ENCODE measurements at places on chromosomes 12 and 14. TPM values are rescaled to one million over a fixed set of nuclear protein-coding genes. Genes with fewer than 3 reads are reported as not detected.

DNA sequence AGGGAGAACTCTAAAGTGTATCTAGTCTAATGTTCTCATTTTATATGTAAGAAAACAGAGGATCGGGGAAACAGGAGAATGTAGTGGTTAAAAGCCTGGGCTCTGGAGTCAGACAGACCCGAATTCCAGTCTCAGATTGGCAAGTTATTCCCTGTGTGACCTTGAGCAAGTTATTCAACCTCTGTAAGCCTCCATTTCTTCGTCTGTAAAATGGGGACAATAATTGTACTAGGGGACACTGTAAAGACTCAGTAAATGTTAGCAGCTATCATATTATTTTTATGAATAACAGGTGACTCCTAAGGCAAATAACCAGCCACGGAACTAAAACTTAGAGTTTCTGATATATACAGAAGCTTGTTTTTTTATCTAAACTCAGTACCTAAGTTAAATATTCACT, 152.1 kb downstream of the APAF1 start:
- no peak overlapping the region for H3K4me3 ChIP-seq
- no peak for DNase-seq
- H3K4me1 ChIP-seq = no peaks in the 10 kb centered on the region
- no peaks in the 10 kb centered on the region for H3K36me3 ChIP-seq
- peaks cover 25% of the 10 kb centered on the region for H3K27me3 ChIP-seq

Gene NGDN
- 84.5 TPM for total RNA-seq

GRCh38 chr14:99757331-99758070, 35.7 kb upstream of the EML1 start:
- H3K4me1 ChIP-seq = no peaks in the 10 kb centered on the region
- no peak overlapping the region for H3K4me3 ChIP-seq
- no peak for DNase-seq
- no peaks in the 10 kb centered on the region for H3K36me3 ChIP-seq
- no peak overlapping the region for H3K27ac ChIP-seq

- H3K36me3 ChIP-seq = no peaks in the 10 kb centered on the region
- H3K27me3 ChIP-seq = peaks cover 6% of the 10 kb centered on the region
- no peak overlapping the region for H3K27ac ChIP-seq
- no peak overlapping the region for H3K4me3 ChIP-seq
Observed at GRCh38 chr12:111100554-111100953, 180.2 kb upstream of the MYL2 start.

GRCh38 chr12:27807063-27807703, 27.1 kb upstream of the MANSC4 start:
- H3K27ac ChIP-seq = peak overlapping the region; percentile 53
- peaks cover 6% of the 10 kb centered on the region for H3K36me3 ChIP-seq
- no peak overlapping the region for H3K4me3 ChIP-seq

GRCh38 chr12:129657179-129657578, 246.6 kb downstream of the TMEM132D start:
- H3K4me1 ChIP-seq = no peaks in the 10 kb centered on the region
- no peaks in the 10 kb centered on the region for H3K36me3 ChIP-seq
- no peaks in the 10 kb centered on the region for H3K27me3 ChIP-seq
- no peak overlapping the region for H3K27ac ChIP-seq

- no peak overlapping the region for H3K4me3 ChIP-seq
- H3K27me3 ChIP-seq = no peaks in the 10 kb centered on the region
Observed at GRCh38 chr12:104649217-104649824, 192.6 kb downstream of the CHST11 start.

DNA sequence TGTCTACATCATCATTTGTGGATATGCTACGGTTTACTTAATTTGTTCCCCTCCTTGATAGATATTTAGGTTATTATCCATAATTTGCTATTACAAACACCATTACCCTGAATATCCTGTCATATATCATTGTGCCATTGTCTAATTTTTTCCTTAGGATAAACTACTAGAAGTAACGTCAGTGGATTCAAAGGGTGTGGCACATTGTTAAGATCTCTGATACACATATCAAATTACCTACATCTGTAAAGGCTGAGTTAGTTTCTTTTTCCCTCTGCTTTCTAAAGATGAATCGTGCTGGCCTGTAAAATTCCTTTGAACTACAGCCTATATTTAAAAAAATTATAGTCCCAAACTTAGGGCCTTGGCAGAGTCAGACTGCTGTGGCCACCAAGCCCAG, 53.9 kb upstream of the STRN3 start:
- no peaks in the 10 kb centered on the region for H3K4me1 ChIP-seq
- no peak overlapping the region for H3K4me3 ChIP-seq
- peaks cover 2% of the 10 kb centered on the region for H3K36me3 ChIP-seq
- no peak overlapping the region for H3K27ac ChIP-seq
- H3K27me3 ChIP-seq = no peaks in the 10 kb centered on the region

- H3K36me3 ChIP-seq = no peaks in the 10 kb centered on the region
- no peak for DNase-seq
- no peaks in the 10 kb centered on the region for H3K4me1 ChIP-seq
- H3K4me3 ChIP-seq = no peak overlapping the region
Observed at GRCh38 chr12:90801776-90802175, 153.2 kb downstream of the CCER1 start.

DNA sequence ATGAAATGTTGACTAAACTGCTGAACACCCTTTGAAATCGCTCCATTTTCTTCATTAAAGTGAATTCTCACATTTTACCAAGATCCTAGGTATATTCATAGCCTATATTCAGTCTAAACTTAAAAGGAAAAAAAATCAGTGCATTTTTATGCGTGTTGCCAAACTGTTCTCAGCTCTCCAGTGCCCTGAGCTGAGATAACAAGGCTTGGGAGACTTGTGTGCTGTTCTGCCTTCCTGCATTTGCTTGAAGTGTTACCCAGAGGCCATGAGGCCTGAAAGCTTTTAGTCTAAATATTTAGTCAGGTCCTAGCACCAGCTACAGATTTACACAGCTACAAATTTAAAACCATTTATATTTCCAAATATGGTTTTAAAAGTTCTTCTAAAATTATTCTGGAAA, 8.6 kb upstream of the PALS1 start:
- H3K27ac ChIP-seq = no peak overlapping the region
- H3K27me3 ChIP-seq = no peaks in the 10 kb centered on the region
- no peaks in the 10 kb centered on the region for H3K36me3 ChIP-seq

DNA sequence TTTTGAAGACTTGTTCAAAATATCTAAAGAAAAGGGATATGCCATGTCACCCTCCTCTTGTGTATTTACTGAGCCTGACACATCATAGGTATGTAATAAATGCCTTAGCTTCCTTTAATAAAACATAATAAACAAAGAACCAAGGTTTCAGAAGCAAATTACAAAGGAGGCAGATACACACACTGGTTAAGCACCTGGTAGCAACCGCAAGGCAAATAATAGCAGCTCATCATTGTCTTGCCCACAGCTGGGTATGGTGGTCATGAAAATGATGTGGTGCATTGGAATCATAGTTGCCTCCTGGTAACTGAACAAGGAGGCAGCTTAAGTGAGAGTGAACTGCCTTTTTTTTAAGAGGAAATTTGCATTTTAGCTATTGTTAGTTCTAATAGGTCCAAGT, 39.0 kb downstream of the PAX9 start:
- H3K4me1 ChIP-seq = no peaks in the 10 kb centered on the region
- no peak overlapping the region for H3K4me3 ChIP-seq
- H3K36me3 ChIP-seq = no peaks in the 10 kb centered on the region
- H3K27ac ChIP-seq = no peak overlapping the region
- DNase-seq = no peak

- DNase-seq = no peak
- H3K4me1 ChIP-seq = no peaks in the 10 kb centered on the region
- H3K36me3 ChIP-seq = peaks cover 5% of the 10 kb centered on the region
- no peak overlapping the region for H3K4me3 ChIP-seq
Observed at GRCh38 chr14:88417594-88417993, 32.1 kb downstream of the SPATA7 start.

GRCh38 chr14:28629328-28630004, 137.1 kb upstream of the FOXG1 start:
- H3K4me3 ChIP-seq = no peak overlapping the region
- DNase-seq = no peak
- H3K36me3 ChIP-seq = no peaks in the 10 kb centered on the region
- H3K4me1 ChIP-seq = no peaks in the 10 kb centered on the region
- no peaks in the 10 kb centered on the region for H3K27me3 ChIP-seq
- no peak overlapping the region for H3K27ac ChIP-seq

GRCh38 chr14:58177125-58177524, 22.8 kb upstream of the ACTR10 start:
- peaks cover 11% of the 10 kb centered on the region for H3K27me3 ChIP-seq
- no peaks in the 10 kb centered on the region for H3K4me1 ChIP-seq
- H3K4me3 ChIP-seq = no peak overlapping the region
- no peaks in the 10 kb centered on the region for H3K36me3 ChIP-seq

GRCh38 chr14:37210448-37210847, 12.7 kb downstream of the MIPOL1 start:
- H3K4me3 ChIP-seq = no peak overlapping the region
- no peak overlapping the region for H3K27ac ChIP-seq
- no peaks in the 10 kb centered on the region for H3K27me3 ChIP-seq
- H3K4me1 ChIP-seq = no peaks in the 10 kb centered on the region
- no peaks in the 10 kb centered on the region for H3K36me3 ChIP-seq
- no peak for DNase-seq

GRCh38 chr12:125533434-125534029, 468.3 kb downstream of the AACS start:
- no peaks in the 10 kb centered on the region for H3K4me1 ChIP-seq
- no peak overlapping the region for H3K4me3 ChIP-seq
- H3K27me3 ChIP-seq = peaks cover 2% of the 10 kb centered on the region
- H3K36me3 ChIP-seq = no peaks in the 10 kb centered on the region
- H3K27ac ChIP-seq = no peak overlapping the region
- DNase-seq = no peak

DNA sequence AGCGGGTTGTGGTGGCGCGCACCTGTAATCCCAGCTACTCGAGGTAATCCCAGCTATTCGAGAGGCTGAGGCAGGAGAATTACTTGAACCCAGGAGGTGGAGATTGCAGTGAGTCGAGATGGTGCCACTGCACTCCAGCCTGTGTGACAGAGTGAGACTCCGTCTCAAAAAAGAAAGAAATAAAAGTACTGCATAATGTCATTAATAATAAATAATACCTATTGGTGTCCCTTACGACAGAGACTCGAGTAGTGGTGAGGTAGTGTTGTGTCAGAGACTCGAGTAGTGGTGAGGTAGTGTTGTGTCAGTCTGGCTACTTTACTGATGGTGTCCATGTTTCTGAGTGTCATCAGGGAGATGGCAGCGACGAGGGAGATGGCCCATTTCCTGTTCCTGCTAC, 1.3 kb downstream of the GLS2 start:
- H3K27me3 ChIP-seq = peaks cover 48% of the 10 kb centered on the region
- no peak overlapping the region for H3K27ac ChIP-seq
- H3K4me1 ChIP-seq = peaks cover 22% of the 10 kb centered on the region

GRCh38 chr12:54036620-54037359, 3.9 kb downstream of the HOXC5 start:
- H3K4me1 ChIP-seq = peaks cover 15% of the 10 kb centered on the region
- H3K27me3 ChIP-seq = peaks cover 75% of the 10 kb centered on the region
- H3K4me3 ChIP-seq = no peak overlapping the region
- H3K36me3 ChIP-seq = no peaks in the 10 kb centered on the region

Gene RBM25
- 129 TPM for total RNA-seq

DNA sequence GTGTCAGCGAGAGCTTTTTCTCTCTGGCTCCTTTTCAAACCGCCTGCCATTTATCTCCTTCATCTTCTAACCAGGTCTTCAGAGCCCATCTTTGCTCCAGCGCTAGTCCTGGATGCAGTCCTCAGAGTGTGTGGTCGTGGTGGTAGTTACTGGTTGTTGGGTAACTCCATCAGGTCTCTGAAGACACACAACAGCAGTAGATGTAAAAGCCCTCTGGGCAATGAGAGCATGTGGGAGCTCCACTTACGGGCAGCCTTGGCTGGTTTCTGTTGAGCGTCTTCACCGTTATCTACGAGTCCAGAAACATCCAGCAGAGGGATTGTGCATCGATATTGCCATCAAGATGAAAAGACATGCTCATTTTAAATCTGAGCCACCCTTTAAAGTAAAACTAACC, 61.2 kb downstream of the FBXL14 start:
- H3K27ac ChIP-seq = no peak overlapping the region
- H3K36me3 ChIP-seq = no peaks in the 10 kb centered on the region
- peak overlapping the region; percentile 79 for H3K4me3 ChIP-seq
- H3K4me1 ChIP-seq = peaks cover 27% of the 10 kb centered on the region
- peaks cover 57% of the 10 kb centered on the region for H3K27me3 ChIP-seq

- H3K4me1 ChIP-seq = no peaks in the 10 kb centered on the region
- no peak for DNase-seq
- peaks cover 3% of the 10 kb centered on the region for H3K27me3 ChIP-seq
Observed at GRCh38 chr12:130847112-130847511, 8.1 kb upstream of the STX2 start.

DNA sequence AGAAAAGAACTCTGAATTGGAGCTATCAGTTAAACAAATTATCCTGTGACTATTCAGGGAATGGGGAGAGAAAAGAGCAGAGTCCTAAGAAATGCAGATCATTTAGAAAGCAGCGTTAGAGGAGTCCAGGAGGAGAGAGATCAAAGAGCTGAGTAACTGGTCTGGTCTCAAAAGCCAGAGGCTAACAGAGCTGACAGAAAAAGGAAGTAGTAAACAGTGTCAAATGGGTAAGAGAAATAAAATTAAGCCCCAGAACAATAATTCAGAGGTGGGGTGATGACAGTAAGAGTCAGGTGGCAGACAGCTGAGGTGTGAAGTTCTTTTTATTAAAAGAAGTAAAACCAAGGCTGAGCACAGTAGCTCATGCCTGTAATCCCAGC, 19.3 kb downstream of the GXYLT1 start:
- no peaks in the 10 kb centered on the region for H3K36me3 ChIP-seq
- H3K4me3 ChIP-seq = no peak overlapping the region

Gene NPFF
- total RNA-seq = 0.44 TPM

Gene HOXC12
- total RNA-seq = not detected

Gene TAS2R10
- not detected for total RNA-seq

Gene GNG2
- 126 TPM for total RNA-seq

DNA sequence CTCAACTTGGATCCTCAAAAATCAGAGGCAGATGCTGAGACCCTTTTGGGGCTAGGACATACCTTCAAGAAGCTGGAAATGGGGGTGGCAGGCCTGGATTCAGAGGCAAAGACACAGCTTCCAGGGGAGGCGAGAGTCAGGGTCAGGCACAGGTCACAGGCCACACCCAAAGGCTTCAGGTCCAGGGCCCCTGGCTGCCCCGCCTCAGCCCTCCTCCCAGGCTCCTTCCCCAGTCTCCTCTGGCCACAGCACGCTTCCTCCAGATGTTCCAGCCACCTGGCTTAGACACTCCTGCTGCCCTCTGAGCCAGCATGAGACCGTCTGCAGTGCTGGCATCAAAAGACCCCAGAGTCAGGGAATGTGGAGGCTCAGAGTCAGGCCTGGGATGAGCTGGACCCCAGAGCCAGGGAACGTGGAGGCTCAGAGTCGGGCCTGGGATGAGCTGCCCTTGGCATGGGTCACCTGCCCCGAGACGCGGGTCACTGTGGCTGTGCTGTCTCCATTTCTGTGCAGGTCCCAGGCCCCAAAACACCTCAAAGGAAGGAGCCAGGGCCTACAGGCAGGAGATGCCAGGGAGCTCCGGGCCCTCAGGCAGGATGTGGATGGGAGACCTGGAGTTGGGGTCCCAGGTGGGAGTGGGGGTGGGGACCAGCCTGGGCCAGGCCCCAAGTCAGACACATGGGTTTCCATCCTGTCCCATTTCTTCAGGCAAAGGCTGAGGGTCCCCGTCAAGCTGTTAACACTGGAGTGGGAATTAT, 58.9 kb downstream of the DIO3 start:
- no peak overlapping the region for H3K4me3 ChIP-seq
- no peak overlapping the region for H3K27ac ChIP-seq
- peaks cover 17% of the 10 kb centered on the region for H3K27me3 ChIP-seq
- H3K4me1 ChIP-seq = no peaks in the 10 kb centered on the region
- H3K36me3 ChIP-seq = no peaks in the 10 kb centered on the region

Gene RPL10L
- total RNA-seq = not detected
